ENCODE measurements at places on chromosomes 6 and 20. TPM values are rescaled to one million over a fixed set of nuclear protein-coding genes. Genes with fewer than 3 reads are reported as not detected.

DNA sequence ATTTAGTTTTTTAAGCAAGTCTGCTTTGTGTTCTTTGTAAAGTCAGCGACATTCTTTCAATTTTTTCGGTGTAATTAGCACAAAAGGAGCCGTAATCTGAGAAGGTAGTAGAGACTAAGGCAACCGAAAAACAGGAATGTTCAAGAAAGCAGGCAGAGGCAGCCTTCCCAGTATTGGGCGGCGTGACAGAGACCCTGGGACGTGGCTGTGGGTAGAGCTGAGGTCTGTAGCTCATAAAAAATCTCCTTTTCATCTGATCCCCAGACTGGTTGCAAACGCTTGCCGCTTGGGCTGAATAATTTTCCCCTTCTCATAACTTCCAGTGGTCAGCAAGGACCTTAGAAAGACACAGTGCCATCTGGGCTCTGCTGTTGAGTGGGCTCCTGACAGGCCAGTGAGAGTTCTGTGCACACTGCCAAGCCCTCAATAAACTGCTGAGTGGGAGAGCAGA is 30.8 kb downstream of the GNAS start:
- no peak for DNase-seq

DNA sequence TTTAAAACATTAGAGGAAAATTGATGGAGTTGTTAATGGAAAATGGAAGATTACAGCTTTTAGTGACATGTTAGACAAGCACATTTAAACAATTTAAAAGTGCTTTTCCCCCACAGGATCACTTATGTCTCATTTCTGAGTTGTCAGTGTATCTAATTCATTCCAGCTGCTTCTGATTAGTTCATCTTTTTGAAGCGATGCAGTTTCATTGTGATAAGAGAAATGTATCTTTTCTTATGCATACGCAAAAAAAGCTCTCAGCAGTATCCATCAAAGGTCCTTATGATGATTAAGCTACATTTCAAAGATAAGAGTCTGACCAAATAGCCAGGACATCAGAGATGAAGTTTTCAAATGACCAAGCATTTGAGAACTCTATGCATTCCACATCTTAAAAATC is 572.6 kb upstream of the SYNCRIP start:
- DNase-seq: no peak

- no peak for DNase-seq
These were observed 118.3 kb downstream of the STXBP5 start for GRCh38 chr6:147322299-147323162.

- DNase-seq: no peak
These were observed 7.1 kb downstream of the MOCS1 start for GRCh38 chr6:39927159-39927558.

DNA sequence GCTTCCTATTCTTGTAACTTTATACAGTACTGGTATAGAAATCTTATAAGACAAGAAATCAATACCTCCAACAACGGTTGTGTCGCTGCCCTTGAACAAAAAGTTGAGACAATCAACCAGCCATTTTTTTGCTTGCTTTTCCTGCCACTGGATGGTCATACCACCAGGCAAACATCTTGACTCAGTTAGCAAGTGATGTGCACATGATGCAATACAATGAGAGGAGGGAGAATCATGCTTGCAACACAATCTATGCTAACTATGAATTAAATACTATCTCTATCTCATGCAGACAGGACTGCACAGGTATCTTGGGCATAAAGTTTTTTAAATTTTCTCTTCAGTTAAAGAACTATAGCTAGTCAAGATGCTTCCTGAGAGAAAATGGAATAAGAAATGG is 877.7 kb upstream of the CITED2 start:
- DNase-seq: no peak

DNA sequence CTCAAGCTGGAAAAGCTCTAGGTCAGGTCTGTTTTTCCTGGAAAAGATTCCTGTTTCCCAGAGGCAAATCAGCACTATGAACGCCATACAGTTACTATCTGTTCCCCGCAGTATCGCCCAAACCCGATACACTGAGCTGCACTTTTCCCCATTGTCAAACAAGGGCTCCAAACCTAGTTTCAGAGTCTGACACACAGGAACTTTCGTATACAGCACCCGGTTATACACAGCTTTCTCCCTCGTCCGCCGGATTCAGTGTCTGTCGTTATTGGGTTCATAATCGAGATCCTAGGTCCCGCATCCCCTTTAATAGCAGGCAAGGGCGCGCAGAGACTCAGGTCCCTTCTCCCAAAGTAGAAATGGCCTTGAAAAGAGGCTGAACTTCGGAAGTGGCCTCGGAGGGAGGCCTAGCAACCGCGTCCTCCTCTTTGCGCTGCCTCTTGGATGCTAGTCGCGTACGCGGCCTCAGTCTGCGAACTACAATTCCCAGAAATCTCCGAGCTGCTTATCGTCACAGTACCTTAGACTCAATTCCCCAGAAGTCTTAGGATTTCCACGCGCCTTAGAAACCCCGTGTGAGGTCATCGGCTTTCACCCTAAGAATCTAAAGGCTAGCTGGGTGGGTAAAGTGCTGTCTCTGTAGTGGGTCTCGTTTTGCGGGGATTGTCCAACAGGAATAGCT is 34.2 kb downstream of the ZNF391 start:
- no peak for DNase-seq

DNA sequence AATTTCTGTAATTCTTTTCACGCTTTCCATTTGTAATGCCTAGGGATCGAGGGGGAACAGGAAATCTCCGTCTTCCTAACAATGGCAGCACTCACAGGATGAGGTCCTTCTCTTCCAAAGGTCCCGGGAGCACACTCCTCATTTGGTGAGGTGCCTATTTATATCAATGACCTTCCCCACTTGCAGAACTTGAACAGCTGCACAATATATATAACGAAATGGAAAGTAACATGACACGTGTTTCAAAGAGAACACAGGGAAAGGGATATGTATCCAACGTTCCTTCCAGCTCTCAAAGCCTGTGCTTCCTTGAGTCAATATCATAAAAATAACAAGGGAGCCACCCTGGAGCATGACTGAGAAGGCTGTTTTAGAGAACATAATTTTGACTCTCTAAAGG is 78.6 kb upstream of the RBM24 start:
- no peak for DNase-seq

Gene BCAS1
- 3.0 TPM for total RNA-seq

Gene MAP7
- 6.1 TPM for total RNA-seq

Gene SPATA25
- 1.7 TPM for total RNA-seq

Gene NOX3
- total RNA-seq: not detected

Gene GHRH
- not detected for total RNA-seq

Gene OPN5
- total RNA-seq: not detected
